MV-4-11 (cell line): ENCODE measurements at places on chromosomes 6 and 20.

DNA sequence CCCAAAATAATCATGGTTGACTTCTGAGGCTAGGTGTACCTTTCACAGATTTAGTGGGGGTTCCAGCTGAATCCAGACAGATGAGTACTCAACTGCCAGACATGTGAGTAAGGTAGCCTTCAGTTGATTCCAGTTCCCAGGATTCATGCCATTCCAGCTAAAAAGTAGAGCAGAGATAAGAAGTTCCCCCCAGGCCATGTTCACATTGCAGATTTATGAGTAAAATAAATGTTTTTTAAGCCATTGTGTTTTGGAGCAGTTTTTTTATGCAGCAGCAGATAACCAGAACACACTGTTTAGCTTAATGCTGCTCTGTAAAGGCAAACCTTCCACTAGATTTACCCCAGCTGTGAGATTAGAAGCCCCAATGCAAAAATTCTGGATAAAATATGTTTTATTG lies 245.0 kb downstream of the RFPL4B start:
- no peak for DNase-seq

DNA sequence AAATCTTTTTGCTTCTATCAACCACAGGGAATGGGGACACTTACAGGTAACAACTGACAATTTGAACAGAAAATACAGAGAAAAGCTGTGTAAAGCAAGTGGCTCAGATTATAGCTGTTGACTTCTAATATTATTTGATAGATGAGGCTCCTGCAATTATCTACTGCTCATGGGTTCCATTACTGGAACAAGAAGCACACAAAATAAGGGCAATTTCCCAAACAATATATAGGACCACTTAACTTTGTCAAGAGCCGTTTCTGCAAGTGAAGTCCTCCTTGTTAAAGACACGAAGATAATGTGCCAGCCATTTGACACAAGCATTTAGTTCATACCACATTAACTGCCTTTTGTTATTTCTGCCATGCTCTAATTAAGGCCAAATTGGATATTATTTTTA lies 315.5 kb upstream of the ARID1B start:
- DNase-seq: no peak

- DNase-seq: no peak
Observed at GRCh38 chr6:142271476-142271875, 30.3 kb upstream of the ADGRG6 start.

DNA sequence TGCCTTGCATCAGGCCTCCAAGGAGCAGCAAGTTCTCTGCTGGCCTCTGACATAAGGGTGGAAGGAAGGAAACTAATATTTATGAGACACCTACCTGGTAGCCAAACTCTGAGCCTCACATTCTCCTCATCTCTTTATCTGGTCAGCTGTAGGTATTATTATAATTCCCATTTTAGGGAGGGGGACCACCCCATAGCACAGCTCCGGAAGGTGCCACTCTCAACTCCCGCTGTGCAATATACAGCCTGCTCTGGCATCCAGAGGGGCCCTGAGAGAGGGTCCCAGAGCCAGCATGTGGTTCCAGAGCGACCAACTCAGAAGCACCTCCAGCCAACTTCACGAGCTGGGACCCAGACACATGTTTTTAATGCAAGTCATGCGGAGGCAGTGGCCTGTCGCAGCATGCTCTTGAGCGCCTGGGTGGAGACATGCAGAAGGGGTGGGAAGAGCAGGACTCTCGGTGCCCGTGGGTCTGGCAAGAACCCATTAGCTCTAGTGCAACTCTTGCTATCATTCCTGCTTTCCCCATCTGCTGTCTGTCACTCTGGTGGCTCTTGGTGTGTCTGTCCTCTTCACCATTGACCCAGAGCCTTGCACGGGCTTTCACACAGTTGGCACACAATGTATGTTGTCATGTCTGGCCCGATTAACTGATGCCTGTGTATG lies 15.0 kb upstream of the MYMX start:
- DNase-seq: no peak

- peak; percentile 33 for DNase-seq
Observed at GRCh38 chr6:109595998-109596397, 95.0 kb downstream of the AK9 start.

- DNase-seq: peak; percentile 25
Observed at GRCh38 chr20:49559411-49560081, 8.4 kb downstream of the PTGIS start.
